Parietal lobe (tissue), 2 donors: ENCODE measurements at places on chromosomes 4 and X. TPM values are rescaled to one million over a fixed set of nuclear protein-coding genes. Genes with fewer than 3 reads are reported as not detected.

RHOXF1 gene
- total RNA-seq, result not detected

GPR50 gene
- total RNA-seq, result not detected

NDNF gene
- 4.1 TPM for total RNA-seq

ZAR1 gene
- total RNA-seq, result 0.94 TPM

TLR2 gene
- 0.63 TPM for total RNA-seq

GJB1 gene
- not detected for total RNA-seq

PAGE2 gene
- total RNA-seq, result not detected

GPAT3 gene
- total RNA-seq, result not detected

MID2 gene
- total RNA-seq, result 12.2 TPM

CENPI gene
- total RNA-seq, result 13.5 TPM

BMP3 gene
- 7.2 TPM for total RNA-seq

FAM47E gene
- 6.6 TPM for total RNA-seq

SLC9B2 gene
- total RNA-seq, result 113 TPM

PDS5A gene
- total RNA-seq, result 127 TPM

RRH gene
- total RNA-seq, result 0.31 TPM

PRRG3 gene
- total RNA-seq, result 15.0 TPM

CSAG1 gene
- not detected for total RNA-seq

RHOXF2B gene
- total RNA-seq, result not detected

TNIP3 gene
- total RNA-seq, result not detected

MAOB gene
- total RNA-seq, result 1.9 TPM

GC gene
- not detected for total RNA-seq

ASMT gene
- total RNA-seq, result not detected

USP51 gene
- total RNA-seq, result 4.7 TPM

RAB40A gene
- total RNA-seq, result 3.4 TPM

ODAPH gene
- total RNA-seq, result not detected

NAT8L gene
- total RNA-seq, result 13.1 TPM
